ENCODE measurements at places on chromosomes 16 and 17. TPM values are rescaled to one million over a fixed set of nuclear protein-coding genes. Genes with fewer than 3 reads are reported as not detected.

GRCh38 chr17:69512946-69513345, 98.4 kb downstream of the MAP2K6 start:
- no peak for DNase-seq

- DNase-seq, result no peak
Observed at GRCh38 chr17:57809879-57810278, 40.0 kb downstream of the MRPS23 start.

Gene TRAPPC2L
- polyA plus RNA-seq, result 89.1 TPM

DNA sequence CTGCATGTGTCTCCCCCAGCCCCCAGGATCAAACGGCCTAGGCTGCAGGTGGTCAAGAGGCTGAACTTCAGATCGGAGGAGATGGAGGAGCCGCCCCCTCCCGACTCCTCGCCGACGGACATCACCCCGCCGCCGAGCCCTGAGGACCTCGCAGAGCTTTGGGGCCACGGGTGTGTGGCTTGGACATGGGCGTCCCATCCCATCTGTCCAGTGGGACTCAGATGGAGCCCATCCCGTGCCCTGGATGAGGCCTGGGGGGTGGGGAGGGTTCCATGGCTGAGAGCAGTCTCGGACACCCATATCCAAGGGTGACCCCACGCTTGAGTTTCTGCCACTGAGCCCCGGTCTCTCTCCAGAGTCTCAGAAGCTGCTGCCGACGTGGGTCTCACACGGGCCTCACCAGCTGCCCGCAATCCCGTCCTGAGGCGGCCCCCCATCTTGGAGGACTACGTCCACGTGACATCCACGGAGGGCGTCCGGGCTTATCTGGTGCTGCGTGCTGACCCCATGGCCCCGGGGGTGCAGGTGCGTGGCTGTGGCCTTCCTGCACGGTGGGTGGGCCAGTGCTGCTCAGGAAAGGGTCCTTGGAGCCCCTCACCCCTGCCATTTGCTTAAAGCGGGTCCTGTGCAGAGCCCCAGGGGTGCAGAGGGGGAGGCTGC, 901 bp downstream of the CHTF18 start:
- no peak for DNase-seq

DNA sequence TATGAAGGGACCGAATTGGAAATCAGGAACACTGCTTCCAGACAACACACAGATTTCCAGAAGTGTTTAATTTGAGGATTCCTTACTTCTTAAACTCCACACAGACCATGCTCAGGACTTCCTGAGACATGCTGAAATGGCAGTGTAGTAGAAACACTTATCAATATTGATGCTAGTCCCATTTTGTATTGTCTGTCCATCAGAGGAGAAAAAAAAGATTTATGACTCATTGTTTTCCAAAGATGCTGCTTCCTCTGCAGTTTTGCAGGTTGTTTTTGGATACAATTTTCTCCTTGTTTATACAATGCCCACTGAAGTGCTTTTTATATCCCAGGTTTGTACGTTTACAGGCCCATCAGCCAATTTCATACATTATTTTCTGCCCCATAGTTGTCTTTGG, 68.3 kb upstream of the TANC2 start:
- DNase-seq, result no peak

Gene SYCE1L
- polyA plus RNA-seq, result 4.1 TPM

DNA sequence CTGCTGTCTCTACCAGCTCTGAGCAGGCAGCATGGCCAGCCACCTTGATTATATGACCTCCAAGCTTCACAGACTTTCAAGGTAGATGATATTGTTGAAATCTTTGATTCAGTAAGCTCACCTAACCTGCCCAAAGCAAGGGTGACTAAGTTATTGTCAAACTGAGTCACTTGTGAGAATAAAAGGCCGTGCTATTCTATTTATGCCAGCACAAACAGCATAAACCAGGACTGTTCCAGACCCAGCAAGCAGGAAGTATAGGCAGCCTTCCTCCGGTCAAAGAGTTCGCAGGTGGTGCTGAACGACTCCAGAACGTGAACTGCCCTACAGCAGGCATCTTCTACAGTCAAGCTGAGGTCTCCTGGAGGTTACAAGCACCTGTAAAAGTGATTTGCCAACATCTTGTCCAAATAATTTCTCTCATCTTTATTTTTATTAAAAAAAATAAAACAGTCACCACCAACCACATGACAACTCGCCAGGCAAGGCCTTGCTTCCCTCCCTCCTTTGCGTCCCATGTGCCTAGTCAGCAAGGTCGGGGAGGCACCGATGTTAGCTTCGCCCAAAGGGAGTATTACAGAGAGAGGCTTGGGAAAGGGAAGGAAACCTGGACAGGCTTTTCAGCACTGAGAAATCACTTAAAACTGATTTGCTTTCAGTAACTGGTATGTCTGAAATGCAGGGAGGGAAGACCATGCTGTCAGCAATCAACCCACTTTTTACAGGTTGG, 10.8 kb downstream of the ARL2BP start:
- DNase-seq, result no peak

GRCh38 chr17:45936610-45937009, 42.3 kb downstream of the MAPT start:
- DNase-seq, result no peak

Gene SPNS3
- 2.4 TPM for polyA plus RNA-seq

- DNase-seq, result no peak
Observed at GRCh38 chr16:73473713-73474112, 425.8 kb upstream of the ZFHX3 start.

Gene KRTAP4-3
- not detected for polyA plus RNA-seq

Gene HOXB2
- 49.0 TPM for polyA plus RNA-seq

Gene MRPS34
- 58.1 TPM for polyA plus RNA-seq

DNA sequence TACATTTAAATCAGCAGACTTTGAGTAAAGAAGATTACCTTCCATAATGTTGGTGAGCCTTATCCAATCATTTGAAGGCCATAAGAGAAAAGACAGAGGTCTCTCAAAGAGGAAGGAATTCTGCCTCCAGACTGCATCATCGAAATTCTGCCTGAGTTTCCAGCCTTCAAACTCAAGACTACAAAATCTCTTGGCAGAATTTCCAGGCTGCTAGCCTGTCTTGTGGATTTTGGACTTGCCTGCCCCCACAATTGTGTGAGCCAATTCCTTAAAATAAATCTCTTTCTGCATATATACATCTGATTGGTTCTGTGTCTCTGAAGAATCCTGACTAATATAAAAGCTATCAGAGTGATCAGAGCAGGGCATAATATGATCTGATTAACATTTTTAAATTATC, 216.6 kb upstream of the CPHXL start:
- DNase-seq, result no peak

Gene ZG16B
- polyA plus RNA-seq, result 0.60 TPM

DNA sequence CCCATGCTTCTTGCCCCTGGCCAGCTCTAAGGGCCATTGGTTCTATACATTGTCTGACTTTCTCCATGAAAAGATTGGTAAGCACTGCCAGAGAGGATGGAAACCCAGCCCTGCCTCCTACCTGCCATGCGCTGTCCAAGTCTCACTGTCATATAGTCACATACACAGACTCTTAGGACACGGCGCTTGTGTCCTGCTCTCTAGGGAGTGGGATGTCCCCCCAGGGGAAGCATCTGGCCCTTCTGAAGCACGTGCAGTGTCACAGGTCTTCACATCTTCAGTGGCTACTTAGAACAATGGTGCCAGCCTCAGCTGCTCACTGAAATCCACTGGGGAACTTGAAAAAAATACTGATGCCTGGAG, 38.7 kb downstream of the MYO18A start:
- no peak for DNase-seq

GRCh38 chr17:56884483-56885311, 29.2 kb downstream of the TRIM25 start:
- no peak for DNase-seq

DNA sequence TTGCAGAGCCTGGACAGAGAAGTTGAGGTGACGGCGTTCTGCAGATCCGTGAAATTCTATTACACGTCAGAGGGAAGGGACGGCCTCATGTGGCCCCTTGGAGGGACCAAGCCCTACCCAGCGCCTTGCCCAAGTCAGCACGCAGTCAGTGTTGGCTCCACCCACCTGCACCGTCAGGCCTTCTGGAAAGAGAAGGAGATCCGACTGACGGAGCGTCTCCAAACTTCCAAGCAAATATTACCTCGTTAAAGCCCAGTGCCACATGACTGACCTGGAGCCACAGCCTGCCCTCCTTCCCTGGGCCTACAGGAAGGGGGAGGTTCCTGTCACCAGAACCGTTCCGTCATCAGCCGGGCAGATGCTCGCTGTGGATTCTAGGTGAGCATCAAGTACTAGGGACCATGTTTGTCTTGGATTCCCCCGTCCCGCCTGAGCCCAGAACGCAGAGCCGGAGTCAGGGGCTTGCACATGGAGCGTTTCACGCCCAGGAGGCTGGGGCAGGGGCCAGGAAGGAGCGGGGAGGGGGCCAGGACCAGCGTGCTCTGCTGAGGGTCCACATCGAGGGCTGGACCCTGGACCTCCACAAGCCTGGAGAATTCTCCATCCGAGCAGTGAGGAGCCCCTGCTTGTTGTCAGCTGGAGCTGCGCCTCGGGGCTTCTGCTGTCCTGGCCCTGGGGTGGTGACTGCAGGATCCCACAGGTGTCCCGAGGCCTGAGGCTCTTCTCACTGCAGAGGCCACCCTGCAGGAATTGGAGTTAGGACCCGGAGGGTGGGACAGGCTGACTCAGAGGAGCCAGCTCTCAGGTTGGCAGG, 22.6 kb upstream of the METRNL start:
- DNase-seq, result no peak

GRCh38 chr16:47725188-47725695, 264.1 kb downstream of the PHKB start:
- no peak for DNase-seq

GRCh38 chr16:70767377-70768202, 33.4 kb downstream of the VAC14 start:
- no peak for DNase-seq

DNA sequence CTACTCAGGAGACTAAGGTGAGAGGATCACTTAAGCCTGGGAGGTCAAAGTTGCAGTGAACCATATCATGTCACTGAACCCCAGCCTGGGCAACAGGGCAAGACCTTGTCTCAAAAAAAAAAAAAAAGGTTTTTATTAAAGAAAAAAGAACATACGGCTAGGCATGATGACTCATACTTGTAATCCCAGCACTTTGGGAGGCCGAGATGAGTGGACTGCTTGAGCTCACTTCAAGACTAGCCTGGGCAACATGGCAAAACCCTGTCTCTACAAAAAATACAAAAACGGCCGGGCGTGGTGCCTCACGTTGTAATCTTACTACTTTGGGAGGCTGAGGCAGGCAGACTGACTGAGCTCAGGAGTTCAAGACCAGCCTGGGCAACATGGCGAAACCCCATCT, 38.4 kb downstream of the RANBP10 start:
- DNase-seq, result no peak

DNA sequence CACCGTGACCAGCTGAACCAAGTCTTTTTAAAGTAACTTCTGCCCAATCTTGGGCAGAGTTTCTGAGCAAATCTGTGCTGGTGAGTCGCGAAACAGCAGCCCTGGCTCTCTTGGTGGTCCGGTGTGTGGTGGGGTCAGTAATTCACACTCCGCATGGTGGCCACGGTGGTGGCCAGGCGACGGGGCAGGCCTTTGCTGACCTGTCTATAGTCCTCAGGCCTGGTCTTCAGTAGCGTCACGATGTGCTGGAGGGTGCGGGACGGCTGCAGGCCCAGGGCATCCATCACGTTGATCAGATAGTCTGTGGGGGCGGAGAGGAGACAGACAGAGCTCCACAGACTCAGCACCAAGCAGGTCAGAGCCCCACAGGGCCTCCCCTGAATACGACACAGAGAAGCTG, 64.2 kb downstream of the COG7 start:
- DNase-seq, result no peak

DNA sequence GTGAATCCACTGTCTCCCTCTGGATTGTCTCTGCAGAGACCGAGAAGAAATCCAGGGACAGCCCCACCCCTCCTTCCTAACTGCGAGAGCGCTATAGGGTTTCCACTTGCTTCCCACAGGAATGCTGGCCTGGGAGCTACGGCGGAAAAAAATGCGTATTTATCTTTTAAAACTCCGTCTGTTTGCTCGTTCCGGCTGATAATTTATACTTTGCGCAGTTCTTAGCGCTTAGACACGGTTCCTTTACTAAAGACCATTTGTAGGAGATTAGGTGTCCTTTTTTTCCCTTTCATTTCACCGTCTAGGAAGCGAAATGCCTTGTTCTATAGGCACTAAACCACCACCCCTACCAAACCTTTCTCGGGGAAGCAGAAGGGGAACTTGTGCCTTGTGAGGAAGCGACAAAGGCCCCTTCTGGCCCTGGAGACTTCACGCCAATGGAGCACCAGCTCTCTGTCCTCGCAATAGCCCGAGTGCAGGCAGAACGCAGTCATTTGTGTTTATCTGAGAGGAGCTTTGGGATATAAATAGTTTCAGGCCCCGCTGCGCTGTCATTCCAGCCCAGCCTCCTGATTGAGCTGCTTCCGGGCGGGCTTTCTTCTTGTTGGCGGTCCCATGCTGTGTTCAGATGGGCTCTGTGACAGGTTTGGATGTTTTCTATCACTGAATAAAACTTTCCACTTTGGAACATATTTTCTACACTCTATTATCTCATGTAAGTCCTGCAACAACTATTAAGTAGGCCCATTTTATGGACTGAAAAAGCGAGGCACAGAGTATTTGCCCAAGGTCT, 791 bp upstream of the SUPT4H1 start:
- DNase-seq, result no peak

DNA sequence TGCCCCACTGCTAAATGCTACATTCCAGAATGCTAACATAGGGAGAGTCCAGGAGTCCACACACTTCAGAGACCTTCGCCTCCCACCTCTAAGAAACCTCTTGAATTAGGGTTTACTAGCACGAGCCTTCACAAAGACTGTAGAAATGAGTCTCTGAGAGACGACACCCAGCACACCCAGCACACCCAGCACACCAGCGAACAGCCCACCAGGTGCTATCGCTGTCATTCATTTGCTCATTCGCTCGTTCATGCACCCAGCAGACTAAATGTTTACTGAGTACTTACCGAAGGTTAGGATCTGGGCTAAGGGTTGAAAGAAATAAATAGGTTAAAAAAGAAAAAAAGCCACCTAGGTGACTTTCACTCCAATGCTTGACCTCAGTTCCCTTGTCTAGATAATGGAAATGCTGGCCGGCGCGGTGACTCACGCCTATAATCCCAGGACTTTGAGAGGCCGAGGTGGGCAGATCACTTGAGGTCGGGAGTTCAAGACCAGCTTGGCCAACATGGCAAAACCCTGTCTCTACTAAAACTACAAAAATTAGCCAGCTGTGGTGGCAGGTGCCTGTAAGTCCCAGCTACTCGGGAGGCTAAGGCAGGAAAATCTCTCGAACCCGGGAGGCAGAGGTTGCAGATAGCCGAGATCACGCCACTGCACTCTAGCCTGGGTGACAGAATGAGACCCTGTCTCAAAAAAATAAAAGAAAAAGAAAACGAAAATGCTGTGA, 100.8 kb downstream of the ADCY9 start:
- DNase-seq, result no peak

Gene SCIMP
- 1.1 TPM for polyA plus RNA-seq

- DNase-seq, result no peak
Observed at GRCh38 chr16:50334106-50334975, 34.4 kb downstream of the BRD7 start.

GRCh38 chr16:82605863-82606620, 20.7 kb upstream of the CDH13 start:
- DNase-seq, result no peak

Gene OR3A3
- polyA plus RNA-seq, result not detected

GRCh38 chr16:14565688-14566025, 64.4 kb downstream of the PARN start:
- DNase-seq, result no peak

- no peak for DNase-seq
Observed at GRCh38 chr16:31223044-31223443, 6.1 kb upstream of the PYDC1 start.

Gene KRT31
- polyA plus RNA-seq, result not detected

GRCh38 chr16:30136971-30137605, 14.1 kb upstream of the MAPK3 start:
- DNase-seq, result no peak

Gene TMC8
- polyA plus RNA-seq, result 1.7 TPM

Gene KRT24
- polyA plus RNA-seq, result not detected
